ENCODE measurements at places on chromosomes 4 and X.

DNA sequence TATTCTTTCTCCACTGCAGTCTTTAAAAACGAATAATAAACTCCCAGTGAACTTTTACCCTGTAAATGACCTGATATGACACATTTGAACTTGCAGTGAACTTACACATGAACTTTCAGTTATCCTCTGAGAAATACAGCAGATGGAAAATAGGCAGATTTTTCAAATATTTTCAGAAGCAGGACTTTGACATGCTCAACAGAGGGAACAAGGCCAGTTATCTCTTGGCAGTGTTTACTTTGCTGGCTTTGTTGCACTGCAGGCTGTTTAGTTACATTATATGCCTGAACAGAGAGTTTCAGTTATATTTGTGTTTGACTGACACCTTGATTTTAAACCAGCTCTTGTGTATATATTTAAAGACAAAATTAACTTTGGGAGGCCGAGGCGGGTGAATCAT, 47.6 kb upstream of the FGG start:
- no peak for DNase-seq

- DNase-seq: no peak
Measured at GRCh38 chr4:143514497-143514896, 995 bp downstream of the SMARCA5 start.

- DNase-seq: no peak
Measured at GRCh38 chr4:174292473-174292872, 8.8 kb downstream of the CEP44 start.

DNA sequence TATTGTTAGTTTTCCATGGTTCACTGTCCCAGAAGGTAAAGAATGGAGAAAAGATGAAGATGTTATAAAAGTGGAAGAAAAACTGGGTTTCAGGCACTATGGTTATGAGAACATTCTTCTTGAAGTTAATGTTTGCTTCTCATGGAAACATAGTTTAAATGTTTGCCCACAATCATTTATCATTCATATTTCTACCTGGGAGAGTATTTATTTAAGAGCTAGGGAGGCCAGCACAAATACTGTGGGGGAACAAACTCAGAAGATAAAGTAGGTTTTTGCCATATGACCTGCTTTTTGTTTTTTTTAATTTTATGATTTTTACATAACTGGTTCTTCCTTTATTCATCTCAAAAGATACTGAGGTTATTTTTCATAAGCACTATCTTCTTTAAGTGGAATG, 96.8 kb downstream of the GC start:
- DNase-seq: no peak

DNA sequence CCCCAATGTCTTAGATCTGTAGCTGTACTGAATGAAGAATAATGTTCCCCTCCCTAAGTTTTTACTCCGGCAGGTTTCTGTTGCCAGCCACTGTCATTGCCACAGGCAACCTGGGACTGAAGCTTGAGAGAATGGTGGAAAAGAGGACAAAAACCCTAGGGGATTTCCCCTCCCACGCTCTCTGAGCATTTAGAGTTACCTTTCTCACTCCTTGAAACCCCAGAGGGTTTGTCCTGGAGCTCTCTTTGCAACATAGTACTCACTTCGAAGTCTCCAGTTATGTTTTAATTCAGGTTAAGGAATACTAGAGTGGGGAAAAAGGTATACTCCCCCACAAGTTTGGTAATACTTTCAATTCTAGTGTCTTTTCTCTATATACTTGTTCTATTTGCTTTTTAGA, 31.5 kb downstream of the F8 start:
- DNase-seq: no peak

GRCh38 chrX:127570276-127570675, 481.9 kb downstream of the ACTRT1 start:
- DNase-seq: no peak

Data from stimulated activated CD8-positive, alpha-beta memory T cell treated with anti-CD3 and anti-CD28 coated beads, Interleukin-2, amount 100 ng/mL, for 1 hour (primary cell).